ENCODE measurements at places on chromosomes 13 and 19. TPM values are rescaled to one million over a fixed set of nuclear protein-coding genes. Genes with fewer than 3 reads are reported as not detected.
A peak's percentile ranks its signal among the peaks of the same experiment; 100 is the strongest.

Gene DIAPH3
- total RNA-seq: 18.6 TPM

DNA sequence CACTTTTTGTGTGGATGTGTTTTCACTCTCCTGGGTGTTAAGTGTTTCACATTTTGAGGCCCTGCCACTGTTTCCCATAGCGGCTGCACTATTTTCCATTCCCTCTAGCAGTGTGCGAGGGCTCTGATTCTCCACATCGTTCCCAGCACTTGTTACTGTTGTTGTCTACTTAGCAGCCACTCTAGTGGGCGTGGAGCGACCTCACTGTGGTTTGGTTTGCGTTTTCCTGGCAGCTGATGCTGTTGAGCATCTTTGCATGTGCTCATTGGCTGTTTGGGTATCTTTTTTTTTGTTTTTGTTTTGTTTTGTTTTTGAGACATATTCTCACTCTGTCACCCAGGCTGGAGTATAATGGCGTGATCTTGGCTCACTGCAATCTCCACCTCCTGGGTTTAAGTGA, 14.4 kb downstream of the NAXD start:
- H3K27ac ChIP-seq: no peak overlapping the region
- DNase-seq: no peak
- H3K27me3 ChIP-seq: peaks cover 5% of the 10 kb centered on the region
- no peak overlapping the region for H3K4me3 ChIP-seq
- H3K36me3 ChIP-seq: peaks cover 16% of the 10 kb centered on the region
- peaks cover 11% of the 10 kb centered on the region for H3K4me1 ChIP-seq

Gene SELENOV
- not detected for total RNA-seq

Gene TNNT1
- total RNA-seq: 4.6 TPM

GRCh38 chr13:112998521-112999280, 29.7 kb downstream of the MCF2L start:
- no peaks in the 10 kb centered on the region for H3K4me1 ChIP-seq
- H3K4me3 ChIP-seq: no peak overlapping the region
- DNase-seq: no peak
- no peaks in the 10 kb centered on the region for H3K36me3 ChIP-seq

- DNase-seq: no peak
- H3K36me3 ChIP-seq: no peaks in the 10 kb centered on the region
- H3K4me3 ChIP-seq: no peak overlapping the region
- H3K27me3 ChIP-seq: no peaks in the 10 kb centered on the region
Observed at GRCh38 chr13:33520468-33520839, 234.9 kb upstream of the STARD13 start.

Gene IFNL1
- not detected for total RNA-seq

DNA sequence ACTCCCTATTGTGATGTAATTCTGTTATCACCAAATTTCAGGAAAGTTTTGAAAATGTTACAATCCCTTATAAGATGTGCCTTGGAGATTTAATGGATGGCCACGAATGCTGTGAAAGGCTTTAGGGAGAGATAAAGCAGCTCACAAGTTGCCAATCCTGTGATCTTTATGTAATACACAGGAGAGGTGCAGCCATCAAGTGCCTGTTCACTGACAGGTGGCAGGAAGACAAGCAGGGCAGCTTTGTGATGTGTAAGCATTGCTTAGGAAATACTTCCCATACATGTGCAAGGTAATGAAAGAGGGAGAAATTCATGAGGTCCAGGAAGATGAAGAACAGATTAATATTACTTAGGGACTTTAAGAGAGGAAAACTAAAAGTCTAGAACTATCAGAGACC, 628.8 kb downstream of the SLITRK6 start:
- no peaks in the 10 kb centered on the region for H3K36me3 ChIP-seq
- no peak overlapping the region for H3K27ac ChIP-seq
- no peak for DNase-seq
- no peaks in the 10 kb centered on the region for H3K27me3 ChIP-seq
- H3K4me3 ChIP-seq: no peak overlapping the region

Gene CDC37
- 222 TPM for total RNA-seq

Gene PSG11
- total RNA-seq: 0.19 TPM

DNA sequence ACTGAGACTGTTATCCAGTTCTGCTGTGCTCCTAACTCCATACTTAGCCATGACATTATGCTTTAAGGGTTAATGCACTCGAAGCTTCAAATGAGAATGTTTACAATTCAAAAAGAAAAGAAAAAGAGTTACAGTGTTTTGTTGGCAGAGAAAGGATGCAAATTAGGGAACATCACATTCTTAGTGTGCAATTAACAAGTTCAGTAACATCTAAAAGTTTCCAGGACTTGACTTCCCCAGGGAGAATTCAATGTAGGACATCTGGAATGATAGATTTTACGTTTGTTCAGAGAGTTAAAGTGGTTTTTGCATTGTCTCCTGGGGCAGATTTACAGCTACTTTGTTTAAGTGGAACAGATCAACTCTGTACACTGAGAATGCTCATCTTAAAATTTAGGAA, 525.2 kb downstream of the LIG4 start:
- no peak overlapping the region for H3K4me3 ChIP-seq
- H3K36me3 ChIP-seq: 0 out of 2 replicates have a peak, but pooled peaks cover 6% of the 10 kb centered on the region
- no peak for DNase-seq
- H3K27ac ChIP-seq: no peak overlapping the region

Gene DPF1
- total RNA-seq: 6.4 TPM

DNA sequence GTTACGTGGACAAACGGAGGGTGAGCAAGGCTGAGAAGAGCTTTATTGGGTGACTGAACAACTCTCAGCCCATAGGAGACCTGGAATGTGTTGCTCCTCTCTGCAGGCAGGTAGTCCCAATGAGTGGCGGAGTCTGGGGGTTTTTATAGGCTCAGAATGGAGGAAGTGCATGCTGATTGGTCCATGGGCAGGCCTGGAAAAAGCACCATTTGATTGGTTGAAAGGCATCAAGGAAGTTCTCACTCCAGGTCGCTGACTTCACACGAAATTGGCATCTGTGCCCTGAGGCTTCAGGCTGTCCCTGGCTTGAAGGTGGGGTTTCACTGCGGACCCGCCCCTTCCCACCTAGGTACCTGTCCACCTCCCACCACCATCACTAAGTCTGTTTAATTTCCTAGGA, 65.4 kb downstream of the SPATA13 start:
- DNase-seq: no peak
- H3K4me3 ChIP-seq: no peak overlapping the region
- no peaks in the 10 kb centered on the region for H3K4me1 ChIP-seq
- no peak overlapping the region for H3K27ac ChIP-seq

Gene ADGRE3
- not detected for total RNA-seq

- H3K27me3 ChIP-seq: no peaks in the 10 kb centered on the region
- no peak for DNase-seq
- no peak overlapping the region for H3K4me3 ChIP-seq
- H3K4me1 ChIP-seq: peaks cover 12% of the 10 kb centered on the region
- H3K27ac ChIP-seq: no peak overlapping the region
Observed at GRCh38 chr13:75579529-75579928, 29.9 kb downstream of the UCHL3 start.

Gene UHRF1
- total RNA-seq: 39.3 TPM

Gene IGFLR1
- total RNA-seq: 1.2 TPM

DNA sequence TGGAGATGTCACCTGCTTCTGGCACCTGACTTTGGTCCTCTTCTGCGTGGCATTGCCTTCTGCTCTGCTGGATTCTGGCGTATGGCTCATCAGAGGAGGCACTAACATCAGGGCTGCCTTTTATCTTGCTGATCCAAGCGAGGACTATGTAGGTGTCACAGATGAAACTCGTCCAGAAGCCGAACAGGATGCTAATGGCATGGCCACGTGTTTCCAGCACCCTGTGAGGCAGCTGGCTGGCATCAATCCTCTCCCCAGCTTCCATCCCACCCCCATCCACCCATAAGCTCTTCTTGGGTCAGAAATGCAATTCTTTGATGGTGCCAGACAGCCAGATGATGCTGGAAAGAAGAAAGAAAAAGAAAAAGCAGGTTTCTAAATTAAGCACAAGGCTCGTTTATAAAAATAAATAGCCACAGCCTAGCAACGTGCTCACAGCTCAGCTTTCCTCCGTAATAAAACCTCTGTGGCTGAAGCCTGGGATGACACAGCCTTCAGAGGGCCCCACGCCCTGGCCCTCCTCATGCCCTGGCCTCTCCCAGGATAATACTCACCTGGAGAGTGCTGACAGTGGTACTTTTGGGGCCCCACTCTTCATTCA, 212.9 kb upstream of the SERP2 start:
- no peaks in the 10 kb centered on the region for H3K36me3 ChIP-seq
- no peak overlapping the region for H3K27ac ChIP-seq
- no peak overlapping the region for H3K4me3 ChIP-seq
- DNase-seq: no peak

Gene VSTM1
- 1.2 TPM for total RNA-seq

DNA sequence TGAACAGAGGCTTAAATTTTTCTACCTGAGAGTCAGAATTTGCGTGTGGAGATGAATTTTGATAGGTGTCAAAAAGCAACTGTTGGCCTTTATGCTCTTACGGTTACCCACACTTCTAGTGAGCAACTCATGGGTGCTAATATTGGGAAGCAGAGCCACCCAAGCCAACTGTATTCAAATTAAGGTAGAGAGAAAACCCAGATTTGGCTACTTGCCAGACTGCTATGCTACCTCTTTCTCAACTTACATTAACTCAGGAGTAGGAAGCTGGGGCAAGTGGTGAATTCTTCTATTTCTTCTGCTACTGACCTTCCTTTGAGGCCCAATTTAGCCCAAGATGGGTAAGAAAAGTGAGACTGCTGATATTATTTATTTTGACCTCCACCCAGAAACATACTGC, 83.9 kb downstream of the OLFM4 start:
- no peak overlapping the region for H3K4me3 ChIP-seq
- H3K4me1 ChIP-seq: no peaks in the 10 kb centered on the region
- no peaks in the 10 kb centered on the region for H3K27me3 ChIP-seq
- H3K27ac ChIP-seq: no peak overlapping the region
- H3K36me3 ChIP-seq: no peaks in the 10 kb centered on the region

DNA sequence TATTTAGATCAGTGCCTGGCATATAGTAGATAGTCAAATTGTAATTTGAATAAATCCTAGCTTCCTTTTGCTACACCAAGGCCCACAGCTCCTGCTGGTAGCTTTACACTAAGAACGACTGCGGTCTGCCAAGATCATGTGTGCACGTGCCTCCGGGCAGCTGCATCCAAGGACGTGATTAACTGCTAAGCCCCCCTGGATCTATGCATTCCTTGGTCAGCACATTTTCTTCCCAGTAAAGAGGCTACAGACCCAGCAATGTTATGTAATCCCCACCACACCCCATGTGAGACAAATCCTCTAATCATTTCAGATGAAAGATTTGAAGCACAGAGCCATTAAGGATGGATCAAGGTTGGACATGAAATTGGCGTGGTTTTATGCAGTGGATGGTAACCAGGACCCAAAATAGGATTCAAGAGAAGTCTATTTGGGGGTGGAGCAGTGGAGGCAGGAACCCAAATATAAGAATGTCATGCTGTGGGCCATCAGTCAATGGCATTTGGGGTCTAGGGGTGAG, 65.2 kb upstream of the PEG3 start:
- H3K4me1 ChIP-seq: no peaks in the 10 kb centered on the region
- DNase-seq: no peak
- no peaks in the 10 kb centered on the region for H3K27me3 ChIP-seq
- no peak overlapping the region for H3K27ac ChIP-seq
- no peak overlapping the region for H3K4me3 ChIP-seq

- peaks cover 9% of the 10 kb centered on the region for H3K27me3 ChIP-seq
- H3K27ac ChIP-seq: no peak overlapping the region
- H3K4me1 ChIP-seq: peaks cover 11% of the 10 kb centered on the region
- no peak overlapping the region for H3K4me3 ChIP-seq
- DNase-seq: peak; percentile 4
Observed at GRCh38 chr13:46756977-46757376, 40.0 kb downstream of the ESD start.

GRCh38 chr19:35993923-35994598, 927 bp upstream of the SDHAF1 start:
- peak overlapping the region; percentile 18 for H3K27ac ChIP-seq
- peaks cover 13% of the 10 kb centered on the region for H3K27me3 ChIP-seq
- no peak for DNase-seq
- H3K4me3 ChIP-seq: peak overlapping the region; percentile 47
- H3K36me3 ChIP-seq: peaks cover 4% of the 10 kb centered on the region

DNA sequence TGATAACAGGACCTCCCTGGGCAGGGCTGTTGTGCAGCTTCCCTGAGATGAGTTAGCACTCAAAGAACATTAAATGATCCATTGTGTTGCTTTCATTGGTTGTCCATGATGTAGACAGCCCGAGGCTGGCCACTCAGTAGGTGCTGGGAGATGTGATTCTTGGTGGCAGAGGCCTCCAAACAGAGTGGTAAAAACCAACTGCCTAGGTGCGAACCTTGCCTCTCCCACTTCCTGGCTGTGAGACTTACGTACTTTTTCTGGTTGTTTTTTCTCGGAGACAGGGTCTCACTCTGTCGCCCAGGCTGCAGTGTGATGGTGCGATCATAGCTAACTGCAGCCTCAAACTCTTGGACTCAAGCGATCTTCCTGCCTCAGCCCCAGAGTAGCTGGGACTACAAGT, 6.2 kb downstream of the SARS2 start:
- peaks cover 10% of the 10 kb centered on the region for H3K36me3 ChIP-seq
- H3K27ac ChIP-seq: no peak overlapping the region
- no peaks in the 10 kb centered on the region for H3K27me3 ChIP-seq
- H3K4me1 ChIP-seq: peaks cover 9% of the 10 kb centered on the region

Gene A1BG
- 21.2 TPM for total RNA-seq

DNA sequence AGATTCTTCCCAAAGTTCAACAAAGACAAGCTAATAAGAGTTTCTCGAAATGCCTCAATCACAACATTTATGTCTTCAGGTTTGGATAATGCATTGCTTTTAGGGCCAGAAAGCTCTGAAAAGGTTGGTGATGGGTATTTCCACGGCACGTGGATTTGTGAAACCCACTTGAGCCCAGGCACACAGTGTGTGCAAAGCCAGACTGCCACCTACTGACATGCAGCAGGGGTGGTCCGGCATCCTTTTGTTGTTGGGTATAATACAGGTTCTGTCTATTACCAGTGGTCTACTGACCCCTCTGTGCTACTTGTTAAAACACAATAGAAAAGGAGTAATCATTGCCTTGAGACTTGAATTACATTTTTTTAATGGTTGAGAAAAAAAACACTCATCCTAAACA, 225.6 kb downstream of the RAP2A start:
- H3K27ac ChIP-seq: no peak overlapping the region
- peaks cover 12% of the 10 kb centered on the region for H3K27me3 ChIP-seq
- no peaks in the 10 kb centered on the region for H3K36me3 ChIP-seq
- DNase-seq: no peak
- H3K4me1 ChIP-seq: no peaks in the 10 kb centered on the region
- no peak overlapping the region for H3K4me3 ChIP-seq

Measured in HFFc6 (cell line).